Right atrium auricular region (tissue), 2 donors: ENCODE measurements at places on chromosomes 4 and X. TPM values are rescaled to one million over a fixed set of nuclear protein-coding genes. Genes with fewer than 3 reads are reported as not detected.

HOPX gene
- 203 TPM for total RNA-seq

PNMA6A gene
- total RNA-seq: 1.7 TPM

GLUD2 gene
- 1.4 TPM for total RNA-seq

GRCh38 chr4:164304861-164305260, 449.1 kb upstream of the SMIM31 start:
- no peak for DNase-seq

GRCh38 chr4:84492737-84493091, 6.4 kb downstream of the NKX6-1 start:
- DNase-seq: no peak

DNA sequence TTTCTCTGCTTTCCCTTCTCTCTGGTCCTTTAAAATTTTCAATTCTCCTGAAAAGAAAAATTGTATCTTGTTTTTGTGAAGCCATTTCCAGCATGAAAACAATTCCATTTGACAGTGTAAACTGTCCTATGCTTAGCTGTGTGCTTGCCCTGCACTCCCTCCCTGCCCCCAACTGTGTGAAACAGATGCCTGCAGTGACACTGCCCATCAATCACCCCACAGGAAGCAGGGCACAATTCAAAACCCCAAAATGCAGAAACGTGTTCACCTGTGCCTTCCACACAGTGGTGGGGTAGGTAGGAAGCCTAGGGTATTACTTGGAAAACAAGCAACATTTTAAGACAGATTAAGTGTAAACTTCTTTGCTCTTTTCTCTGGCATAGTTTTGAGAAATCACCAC, 6.2 kb upstream of the FHDC1 start:
- no peak for DNase-seq

DNA sequence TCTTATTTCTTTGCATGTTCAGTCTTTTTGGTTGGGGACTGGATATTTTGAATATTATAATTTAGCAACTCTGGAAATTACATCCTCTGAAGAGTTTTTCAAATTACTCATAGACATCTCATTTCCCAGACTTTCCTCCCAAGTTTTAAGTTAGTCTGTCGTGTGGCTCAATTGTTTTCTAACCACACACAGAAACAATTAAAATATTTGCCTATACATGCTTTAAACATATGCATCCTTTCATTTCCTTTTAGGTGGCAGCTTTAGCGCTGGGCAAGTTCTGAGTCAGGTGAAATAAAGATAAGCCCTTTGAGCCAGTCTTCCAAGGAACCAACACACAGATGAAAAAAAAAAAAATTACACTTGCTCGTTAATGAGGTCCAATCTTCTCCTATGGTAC, 307.0 kb upstream of the SPOCK3 start:
- DNase-seq: no peak

DNA sequence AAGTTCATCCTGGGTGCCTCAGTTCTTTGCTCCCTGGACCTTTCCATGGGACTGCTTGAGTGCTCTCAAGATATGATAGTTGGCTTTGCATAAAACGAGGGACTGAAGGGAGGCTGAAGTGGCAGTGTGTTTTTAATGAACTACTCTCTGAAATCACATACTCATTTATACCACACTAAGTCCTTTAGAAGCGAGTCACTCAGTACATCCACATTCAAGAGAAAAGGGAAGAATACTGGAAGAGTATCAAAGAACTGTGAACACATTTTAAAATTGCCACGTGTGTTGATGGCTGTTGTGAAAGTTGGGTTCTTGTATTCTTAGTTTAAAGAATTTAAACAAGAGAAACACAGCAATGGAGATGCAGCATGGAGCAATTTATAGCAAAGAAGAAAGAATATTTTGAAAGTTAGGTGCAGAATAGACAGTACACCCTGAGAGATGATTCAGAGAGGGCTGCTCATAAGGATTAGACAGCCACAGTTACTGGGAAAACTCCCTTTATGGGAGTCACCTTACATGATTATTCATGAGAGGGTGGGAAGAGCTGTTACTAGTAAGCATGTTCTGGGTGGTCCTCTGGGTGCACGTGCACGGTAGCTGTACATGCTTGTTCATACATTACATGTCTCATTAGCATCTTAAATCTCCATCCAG, 380.7 kb downstream of the ADGRL3 start:
- DNase-seq: no peak

DNA sequence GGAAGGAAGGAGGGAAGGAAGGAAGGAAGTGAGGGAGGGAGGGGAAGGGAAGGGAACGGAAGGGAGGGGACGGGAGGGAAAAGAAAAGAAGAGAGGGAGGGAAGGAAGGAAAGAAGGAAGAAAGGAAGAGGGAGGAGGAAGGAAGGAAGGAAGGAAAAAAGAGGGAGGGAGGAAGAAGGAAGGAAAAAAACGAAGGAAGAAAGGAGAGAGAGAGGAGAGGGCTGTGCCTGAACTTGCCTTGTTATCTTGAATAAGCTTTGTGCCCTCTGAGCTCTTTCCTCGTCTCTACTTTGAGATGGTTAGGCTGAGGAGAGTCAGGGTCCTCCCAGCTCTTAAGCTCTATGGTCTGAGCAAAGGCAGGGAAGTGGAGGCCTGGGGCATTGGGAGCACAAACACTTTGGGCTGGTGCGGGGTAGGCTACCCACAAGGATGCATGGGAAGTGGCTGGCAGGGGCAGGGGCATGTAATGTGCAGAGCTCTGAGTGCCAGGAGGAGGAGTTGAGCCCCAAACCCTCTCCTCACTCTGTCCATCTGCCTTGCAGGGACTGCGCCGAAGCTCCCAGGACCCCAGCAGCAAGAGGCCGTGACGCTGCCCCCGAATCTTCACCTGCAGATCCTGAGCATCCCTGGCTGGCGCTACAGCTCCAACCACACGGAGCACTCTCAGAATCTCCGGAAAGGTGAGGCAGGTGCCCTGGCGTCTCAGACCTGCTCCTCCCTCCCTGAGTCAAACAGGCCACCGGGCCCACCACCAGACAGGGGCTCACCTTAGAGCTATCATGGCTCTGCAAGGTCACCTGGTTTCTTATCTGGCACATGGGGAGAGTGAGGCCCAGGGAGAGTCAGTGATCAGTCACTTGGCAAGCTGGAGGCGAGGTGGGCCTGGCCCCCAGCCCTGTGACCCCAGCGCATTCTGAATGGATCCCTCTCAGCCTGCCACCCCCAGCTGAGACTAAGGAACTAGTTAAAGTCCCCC, 26.5 kb upstream of the MRFAP1 start:
- DNase-seq: no peak
